NCI-H774 (cell line): ENCODE measurements at places on chromosomes 16 and 17.
A peak's percentile ranks its signal among the peaks of the same experiment; 100 is the strongest.

GRCh38 chr17:48564188-48565021, 13.7 kb downstream of the HOXB4 start:
- no peak for DNase-seq

DNA sequence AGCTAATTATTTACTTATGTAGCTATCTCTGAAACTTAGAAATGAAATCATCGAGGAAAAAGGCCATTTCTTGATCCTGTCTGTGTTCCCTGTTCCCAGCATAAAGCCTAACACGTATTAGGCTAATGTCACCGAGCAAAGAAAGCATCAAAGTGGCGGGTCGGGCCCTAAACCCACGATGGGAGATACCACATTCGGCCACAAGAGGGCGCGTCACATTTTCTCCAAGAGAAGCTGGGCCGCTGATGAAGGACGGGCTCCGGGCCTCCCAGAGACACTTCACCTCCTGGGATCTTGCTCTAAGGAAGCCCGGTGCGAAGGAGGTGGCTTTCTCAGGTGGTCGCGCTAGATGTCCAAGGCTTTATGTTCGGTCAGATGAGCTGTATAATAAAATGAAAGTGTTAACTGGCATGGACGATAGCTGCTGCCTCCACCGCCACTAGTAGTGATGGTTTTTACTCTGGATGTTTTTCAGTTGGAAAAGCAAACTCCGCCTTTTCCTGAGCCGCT, 853 bp upstream of the PDK2 start:
- DNase-seq = peak; percentile 90

DNA sequence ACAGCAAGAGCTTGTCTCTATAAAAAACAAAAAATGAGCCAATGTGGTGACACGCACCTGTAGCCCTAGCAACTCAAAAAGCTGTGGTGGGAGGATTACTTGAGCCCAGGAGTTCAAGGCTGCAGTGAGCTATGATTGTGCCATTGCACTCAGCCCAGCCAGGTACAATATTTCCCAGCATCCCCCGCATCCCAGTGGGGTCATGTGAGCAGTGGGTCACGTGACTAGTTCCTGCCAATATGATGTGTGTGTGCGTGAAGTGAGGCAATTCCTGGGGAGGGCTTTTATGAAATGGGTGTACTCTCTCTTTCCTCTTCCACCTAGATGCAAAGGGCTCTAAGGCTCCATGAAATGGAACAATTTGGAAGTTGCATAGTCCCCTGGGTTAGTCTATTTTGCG, 81.3 kb downstream of the GSG1L start:
- no peak for DNase-seq

DNA sequence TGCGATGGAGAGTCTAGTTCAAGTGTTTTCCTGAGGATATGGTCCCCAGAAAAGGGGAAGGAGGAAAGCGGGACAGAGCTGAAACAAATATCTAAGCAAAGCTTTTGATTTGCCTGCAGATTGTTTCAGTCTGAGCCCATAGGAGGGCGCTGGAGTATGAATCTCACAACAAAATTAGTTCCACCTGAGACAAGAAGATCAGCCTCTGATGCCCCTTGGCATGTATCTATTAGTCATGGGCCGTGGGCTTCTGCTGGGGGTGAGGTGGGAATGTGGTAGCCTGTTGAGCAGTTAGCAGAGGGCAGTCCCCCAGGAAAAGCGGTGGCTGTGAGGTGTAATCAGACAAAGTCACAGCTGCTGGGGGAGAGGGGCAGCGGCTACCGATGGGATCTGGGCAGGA, 446.9 kb downstream of the CA10 start:
- DNase-seq = no peak

- no peak for DNase-seq
Measured at GRCh38 chr17:36691606-36692005, 90.2 kb downstream of the MRM1 start.
